ENCODE measurements at places on chromosomes 1 and 21. TPM values are rescaled to one million over a fixed set of nuclear protein-coding genes. Genes with fewer than 3 reads are reported as not detected.

- DNase-seq = no peak
- H3K4me3 ChIP-seq = no peak overlapping the region
- peaks cover 7% of the 10 kb centered on the region for H3K4me1 ChIP-seq
- H3K27me3 ChIP-seq = no peaks in the 10 kb centered on the region
These were observed 4.7 kb upstream of the SLC5A9 start for GRCh38 chr1:48217856-48218255.

HSD3B1 gene
- not detected for total RNA-seq

GRCh38 chr1:211947396-211948295 lies 87.7 kb downstream of the INTS7 start:
- H3K27me3 ChIP-seq = no peaks in the 10 kb centered on the region
- H3K27ac ChIP-seq = no peak overlapping the region
- no peaks in the 10 kb centered on the region for H3K36me3 ChIP-seq

DNA sequence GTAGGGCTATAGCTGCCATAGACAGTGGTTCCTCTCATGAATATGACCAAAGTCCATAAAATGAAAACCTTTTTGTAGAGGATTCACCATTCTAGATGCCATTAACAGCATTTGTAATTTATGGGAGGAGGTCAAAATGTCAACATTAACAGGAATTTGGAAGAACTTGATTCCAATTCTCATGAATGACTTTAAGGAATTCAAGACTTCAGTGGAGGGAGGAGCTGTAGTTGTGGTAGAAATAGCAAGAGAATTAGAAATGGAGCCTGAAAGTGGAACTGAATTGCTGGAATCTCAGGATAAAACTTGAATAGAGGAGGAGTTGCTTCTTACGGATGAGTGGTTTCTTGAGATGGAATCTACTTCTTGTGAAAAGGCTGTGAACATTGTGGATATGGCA lies 65.4 kb upstream of the ESRRG start:
- DNase-seq = no peak
- no peak overlapping the region for H3K4me3 ChIP-seq
- no peaks in the 10 kb centered on the region for H3K27me3 ChIP-seq
- no peaks in the 10 kb centered on the region for H3K4me1 ChIP-seq

EYA3 gene
- total RNA-seq = 6.9 TPM

DNA sequence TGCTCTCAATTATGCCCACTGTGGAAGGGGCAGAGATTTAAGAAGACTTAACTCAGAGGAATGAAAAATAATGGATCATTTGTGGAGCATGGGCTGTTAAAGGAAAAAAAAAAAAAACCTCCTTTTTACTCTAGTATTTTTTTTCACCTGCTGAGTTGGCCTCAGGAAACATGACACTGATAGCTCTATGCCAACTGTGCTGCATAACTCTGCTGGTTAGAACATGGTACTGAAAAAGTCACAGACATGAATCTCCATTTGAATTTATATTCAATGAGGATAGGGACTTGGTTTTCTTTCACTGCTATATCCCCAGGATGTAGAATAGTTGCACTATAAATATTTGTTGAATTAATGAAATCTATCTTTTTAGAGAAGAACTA lies 86.1 kb upstream of the KIAA0040 start:
- H3K4me3 ChIP-seq = no peak overlapping the region
- H3K36me3 ChIP-seq = no peaks in the 10 kb centered on the region
- DNase-seq = no peak
- no peaks in the 10 kb centered on the region for H3K27me3 ChIP-seq
- no peak overlapping the region for H3K27ac ChIP-seq

HUNK gene
- 0.42 TPM for total RNA-seq

- H3K27me3 ChIP-seq = no peaks in the 10 kb centered on the region
- H3K4me3 ChIP-seq = no peak overlapping the region
- no peaks in the 10 kb centered on the region for H3K4me1 ChIP-seq
- H3K36me3 ChIP-seq = no peaks in the 10 kb centered on the region
- DNase-seq = no peak
These were observed 356.0 kb downstream of the HHAT start for GRCh38 chr1:210684466-210685294.

RGS1 gene
- total RNA-seq = 9.0 TPM

EPHB2 gene
- 0.39 TPM for total RNA-seq

DNA sequence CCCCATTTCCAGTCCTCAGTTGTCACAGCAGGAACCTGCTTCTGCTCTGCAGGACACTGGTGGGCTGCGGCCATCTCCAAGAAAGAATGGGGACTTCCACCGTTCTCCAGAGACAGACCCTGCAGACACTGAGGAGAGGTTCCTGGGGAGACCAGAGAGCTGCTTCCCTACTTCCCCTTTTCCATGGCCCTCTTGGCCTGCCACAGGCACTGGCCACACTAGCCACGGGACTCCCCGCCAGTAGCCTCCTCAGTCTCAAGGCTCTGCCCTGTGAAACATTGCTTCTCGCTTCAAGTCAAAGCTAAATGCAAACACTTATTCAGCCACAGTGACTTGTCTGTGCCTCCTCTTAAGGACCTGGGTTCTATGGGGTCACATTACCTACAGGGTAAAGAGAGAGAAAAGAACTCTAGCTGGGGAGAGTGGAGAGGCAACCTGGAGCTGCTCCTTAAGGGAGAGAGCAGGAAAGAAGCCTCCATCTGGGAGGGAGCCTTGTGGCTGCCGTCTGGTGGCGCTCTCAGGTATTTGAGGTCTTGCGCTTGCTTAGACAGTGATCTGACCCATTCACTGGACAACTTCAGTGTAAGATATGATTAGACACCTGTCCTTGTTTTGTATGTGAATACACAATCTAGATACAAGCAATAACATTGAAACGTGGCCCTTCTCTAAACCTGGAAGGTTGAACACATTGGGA lies 5.4 kb upstream of the SLAMF8 start:
- no peaks in the 10 kb centered on the region for H3K36me3 ChIP-seq
- no peaks in the 10 kb centered on the region for H3K27me3 ChIP-seq
- no peak overlapping the region for H3K27ac ChIP-seq

- H3K27ac ChIP-seq = no peak overlapping the region
- H3K4me1 ChIP-seq = no peaks in the 10 kb centered on the region
- no peak for DNase-seq
- no peaks in the 10 kb centered on the region for H3K27me3 ChIP-seq
- H3K4me3 ChIP-seq = no peak overlapping the region
- H3K36me3 ChIP-seq = no peaks in the 10 kb centered on the region
These were observed 45.8 kb downstream of the KCNH1 start for GRCh38 chr1:211088156-211088555.

CCDC185 gene
- total RNA-seq = not detected

DNA sequence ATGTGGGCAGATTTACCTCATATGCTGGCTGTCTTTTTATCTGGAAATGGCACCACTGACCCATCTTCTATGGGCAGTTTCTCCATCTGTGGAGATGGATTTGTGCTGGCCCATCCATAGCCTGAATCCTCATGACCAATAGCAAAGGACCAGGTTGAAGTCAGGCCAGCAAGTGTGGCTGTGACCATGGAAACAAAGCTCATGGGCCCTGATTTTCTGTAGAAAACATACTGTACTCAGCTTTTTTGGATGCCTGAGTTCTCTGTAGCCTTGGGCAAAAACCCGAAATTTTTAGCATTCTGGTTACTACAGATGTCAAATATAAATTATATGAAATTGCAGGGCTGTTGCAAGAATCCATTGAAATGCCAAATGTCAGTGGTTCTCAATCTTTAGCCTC lies 155.0 kb downstream of the PLXNA2 start:
- H3K4me3 ChIP-seq = no peak overlapping the region
- peaks cover 8% of the 10 kb centered on the region for H3K36me3 ChIP-seq
- no peak overlapping the region for H3K27ac ChIP-seq
- H3K4me1 ChIP-seq = peaks cover 5% of the 10 kb centered on the region
- H3K27me3 ChIP-seq = no peaks in the 10 kb centered on the region

DNA sequence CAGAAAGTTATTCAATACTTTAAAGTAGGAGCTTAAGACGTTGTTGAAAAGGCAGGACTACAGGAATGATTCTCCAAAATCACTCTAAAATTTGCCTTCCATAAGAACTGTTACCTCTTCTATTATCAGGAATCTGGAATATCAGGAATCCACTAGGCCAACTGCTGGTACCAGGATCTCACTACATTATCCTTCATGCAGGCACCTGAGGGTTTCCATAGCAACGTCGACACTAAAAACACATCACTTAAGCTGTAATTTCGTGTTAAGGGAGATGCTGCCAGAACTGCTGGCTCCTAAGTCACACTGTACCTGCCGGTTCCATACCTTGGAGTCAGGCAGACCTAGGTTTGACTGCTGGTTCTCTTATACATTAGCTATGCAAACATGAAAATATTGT lies 139.7 kb upstream of the C1orf87 start:
- H3K27ac ChIP-seq = no peak overlapping the region
- no peaks in the 10 kb centered on the region for H3K27me3 ChIP-seq
- H3K4me1 ChIP-seq = no peaks in the 10 kb centered on the region
- no peaks in the 10 kb centered on the region for H3K36me3 ChIP-seq
- no peak overlapping the region for H3K4me3 ChIP-seq

DNA sequence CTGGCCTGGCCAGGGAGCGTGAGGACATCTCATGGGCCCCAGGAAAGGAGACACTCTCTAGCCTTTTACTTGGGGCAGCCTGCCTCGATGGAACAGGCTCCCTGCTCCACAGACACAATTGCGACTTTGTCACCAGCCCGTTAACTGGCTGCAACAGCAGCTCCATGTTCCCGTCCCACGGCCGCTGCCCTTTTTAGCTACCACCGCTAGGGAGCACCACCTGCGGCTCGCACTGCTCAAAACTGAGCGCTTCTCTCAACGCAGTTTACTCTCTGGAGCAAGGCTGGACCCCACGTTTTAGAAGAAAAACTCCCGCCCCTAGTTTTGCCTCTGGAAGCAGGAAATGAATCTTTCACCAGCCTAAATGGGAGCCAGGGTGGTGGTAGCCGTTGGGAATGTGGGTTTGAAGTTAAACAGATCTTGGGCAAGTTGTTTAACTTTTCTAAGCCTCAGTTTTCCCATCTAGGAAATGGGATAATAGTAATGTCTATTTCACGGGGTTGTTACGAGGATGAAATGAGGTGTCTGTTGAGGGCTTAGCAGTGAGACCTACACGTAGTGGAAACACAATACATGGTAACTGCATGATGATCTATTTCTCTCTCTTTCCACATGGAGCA lies 3.5 kb upstream of the LRRC38 start:
- no peak overlapping the region for H3K4me3 ChIP-seq
- no peaks in the 10 kb centered on the region for H3K4me1 ChIP-seq
- H3K36me3 ChIP-seq = no peaks in the 10 kb centered on the region
- no peak overlapping the region for H3K27ac ChIP-seq

DNA sequence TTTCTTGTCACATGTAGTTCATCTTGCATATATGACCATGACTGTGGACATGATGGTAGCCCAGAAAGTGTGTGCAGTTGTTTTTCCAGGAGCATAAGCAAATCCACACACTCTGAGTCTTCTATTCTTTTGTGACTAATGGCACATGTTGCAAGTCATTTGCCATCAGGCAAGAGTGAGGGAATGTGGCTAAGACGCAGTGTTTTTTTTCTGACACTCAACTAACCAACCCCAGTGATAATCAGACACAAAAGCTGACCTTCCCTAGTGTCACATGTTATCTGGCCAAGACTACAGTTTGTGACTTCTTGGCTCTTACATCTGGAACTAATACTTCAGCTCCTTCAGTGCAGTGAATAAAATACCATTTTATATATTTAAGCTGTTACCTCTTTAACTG lies 108.8 kb downstream of the ITSN1 start:
- DNase-seq = no peak
- H3K27me3 ChIP-seq = no peaks in the 10 kb centered on the region
- no peak overlapping the region for H3K27ac ChIP-seq
- no peaks in the 10 kb centered on the region for H3K4me1 ChIP-seq
- no peaks in the 10 kb centered on the region for H3K36me3 ChIP-seq
- no peak overlapping the region for H3K4me3 ChIP-seq

All from right lobe of liver (tissue), 6 donors.